H9 (cell line): ENCODE measurements at places on chromosomes 6 and 20.

- DNase-seq = no peak
These were observed 61.2 kb downstream of the IGF2R start for GRCh38 chr6:160030103-160030502.

GRCh38 chr20:32973077-32973717 is 31.0 kb downstream of the SUN5 start:
- no peak for DNase-seq

DNA sequence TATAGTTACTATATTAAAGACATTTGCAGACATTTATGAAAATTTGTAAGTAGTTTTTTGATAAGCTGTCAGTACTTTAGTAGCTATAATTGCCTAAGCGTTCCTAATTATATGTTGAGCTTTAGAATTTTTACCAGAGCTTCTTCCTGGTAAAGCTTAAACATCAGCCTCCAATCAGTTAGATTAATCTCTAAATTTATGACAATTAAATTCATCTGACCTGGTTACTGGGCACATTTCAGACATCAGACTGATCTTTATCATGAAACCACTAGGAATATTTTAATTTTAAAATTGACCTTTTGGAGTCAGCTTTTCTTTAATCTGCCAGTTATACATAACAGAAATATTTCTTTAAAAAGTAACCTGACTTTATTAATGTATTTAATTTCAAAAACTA is 23.5 kb downstream of the FIG4 start:
- no peak for DNase-seq

DNA sequence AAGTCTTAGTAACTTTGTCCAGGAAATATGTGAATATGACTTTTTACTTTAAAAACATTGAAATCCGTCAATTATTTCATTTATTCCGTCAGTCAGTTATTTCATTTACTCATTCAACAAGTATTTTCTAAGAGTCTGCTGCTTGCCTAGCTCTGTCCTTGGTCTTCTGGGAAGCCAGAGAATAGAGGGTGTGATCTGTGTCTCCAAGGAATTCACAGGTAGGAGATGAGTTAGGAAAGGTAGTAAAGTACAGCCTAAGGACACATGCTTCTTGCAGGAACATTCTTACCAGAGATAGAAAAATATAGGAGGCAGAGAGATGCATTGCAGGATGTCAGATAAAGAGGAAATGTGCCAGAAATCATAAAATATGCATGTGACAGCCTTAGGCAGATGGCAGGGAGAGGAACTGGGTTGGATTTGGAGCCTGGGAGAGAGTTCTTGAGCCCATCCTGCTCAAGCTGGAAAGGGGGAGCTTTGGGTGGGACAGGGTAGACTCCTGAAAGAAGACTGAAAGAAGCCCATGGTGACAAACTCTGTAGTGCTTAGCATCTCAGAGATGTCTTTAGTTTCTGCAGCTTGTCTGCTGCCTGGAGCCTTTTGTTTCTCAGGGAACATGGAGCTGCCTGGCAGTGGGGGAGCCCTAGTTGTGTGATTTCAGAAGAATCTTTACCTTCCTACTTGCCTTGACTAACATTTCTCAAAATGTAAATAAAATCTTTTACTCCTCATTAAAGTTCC is 3.5 kb downstream of the SH3BGRL2 start:
- DNase-seq = no peak

DNA sequence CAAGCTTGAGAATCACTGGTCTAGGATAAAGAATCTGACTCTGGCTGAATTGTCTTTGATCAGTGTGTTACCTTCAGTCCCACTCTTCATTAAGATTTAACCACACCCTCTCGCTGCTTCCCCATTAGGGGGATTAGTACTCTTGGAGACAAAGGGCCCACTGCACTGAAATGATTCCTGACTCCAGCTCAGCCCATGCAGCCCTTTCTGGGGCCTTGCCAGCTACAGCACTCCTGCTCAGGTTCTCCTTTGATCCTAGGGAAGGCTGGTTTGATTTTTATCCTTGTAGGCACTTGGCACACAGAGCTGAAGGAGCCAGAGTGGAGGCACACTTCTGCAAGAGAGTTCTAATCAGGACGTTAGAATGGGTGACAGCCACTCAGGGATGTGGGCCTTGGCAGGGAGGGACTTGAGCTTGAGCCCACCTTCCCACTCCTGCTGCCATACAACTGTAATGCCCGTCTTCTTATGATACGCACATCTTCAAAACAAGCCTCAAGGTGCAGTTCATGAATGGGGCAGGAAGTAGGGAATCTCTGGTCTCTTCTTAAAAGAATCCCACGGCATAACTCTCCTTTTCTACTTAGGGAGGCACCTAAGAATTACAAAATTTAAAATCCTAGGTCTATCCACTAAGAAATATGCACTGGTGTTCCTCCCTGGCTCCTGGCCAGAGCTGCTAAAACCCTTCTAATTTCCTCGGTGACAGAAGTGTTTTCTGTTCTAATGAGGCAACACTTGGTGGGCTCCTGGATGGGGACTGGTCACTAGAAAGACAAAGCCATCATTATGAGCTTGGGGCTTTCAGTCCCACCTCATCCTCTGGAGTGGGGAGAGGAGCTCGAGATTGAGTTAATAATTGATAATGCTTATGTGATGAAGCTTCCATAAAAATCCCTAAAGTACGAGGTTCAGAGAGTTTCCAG is 1.5 kb upstream of the SLA2 start:
- DNase-seq = no peak

DNA sequence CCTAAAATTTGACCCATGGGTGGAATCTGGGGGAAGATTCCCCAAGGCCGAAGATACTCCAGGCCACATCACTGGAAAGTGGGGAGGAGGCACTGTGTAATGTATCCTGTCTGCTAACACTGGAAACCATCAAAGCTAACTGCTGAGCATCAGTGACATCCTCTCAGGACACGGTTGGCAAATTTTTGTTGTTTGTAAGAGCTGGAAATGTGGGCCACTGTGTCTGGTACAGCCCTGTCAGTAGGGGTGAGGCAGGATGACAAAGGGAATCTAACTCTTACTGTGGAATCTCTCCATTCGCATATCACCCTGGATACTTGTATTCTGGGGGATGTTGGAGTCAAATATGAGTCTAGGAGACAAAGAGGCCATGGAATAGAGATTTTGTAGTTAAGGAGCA is 17.0 kb upstream of the CLPSL2 start:
- DNase-seq = no peak

GRCh38 chr6:20632696-20633095 is 98.4 kb downstream of the CDKAL1 start:
- DNase-seq = no peak

GRCh38 chr6:104813552-104813951 is 46.2 kb downstream of the HACE1 start:
- DNase-seq = no peak

DNA sequence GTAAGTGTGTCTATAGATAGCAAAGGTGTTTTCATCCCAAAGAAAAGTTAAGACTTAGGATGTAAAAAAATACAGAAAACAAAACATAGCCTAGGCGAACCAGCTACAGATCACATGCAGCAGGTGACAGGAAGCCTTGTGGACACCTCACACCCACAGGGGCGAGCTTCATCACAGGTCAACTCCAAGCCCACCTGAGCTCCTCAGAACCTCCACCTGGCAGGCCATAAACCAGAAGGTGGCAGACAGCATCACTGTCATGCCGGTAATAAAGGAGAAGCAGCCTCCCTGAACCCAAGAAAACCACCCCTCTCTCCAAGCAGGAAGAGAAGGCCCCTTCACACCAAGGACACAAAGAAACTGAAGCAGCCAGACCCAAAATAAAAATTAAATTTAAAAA is 1.0 kb downstream of the RALGAPA2 start:
- DNase-seq = no peak

- DNase-seq = no peak
These were observed 28.8 kb upstream of the CFAP206 start for GRCh38 chr6:87378947-87379346.

DNA sequence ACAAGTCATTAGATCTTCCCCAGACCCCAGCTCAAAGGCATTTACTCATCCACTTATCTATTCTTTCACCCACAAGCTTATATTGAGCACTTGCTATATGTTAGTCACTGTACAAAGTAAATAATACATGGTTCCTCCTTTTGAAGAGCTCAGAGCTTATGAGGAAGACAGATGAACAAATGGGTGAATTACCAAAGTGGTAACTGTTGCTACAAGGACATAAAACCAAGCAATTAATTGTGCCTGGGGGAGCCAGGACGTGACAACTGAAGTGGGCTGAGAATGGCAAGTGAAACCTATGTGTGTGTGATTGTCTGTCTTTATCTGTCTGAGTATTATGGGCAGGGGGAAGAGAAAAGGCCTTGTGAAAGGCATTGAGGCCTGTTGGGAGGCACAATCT is 45.6 kb upstream of the AKIRIN2 start:
- no peak for DNase-seq
